Stimulated activated naive CD4-positive, alpha-beta T cell treated with Interleukin-2 at 50 U/mL for 16 hours (primary cell): ENCODE measurements at places on chromosomes 6 and 20.

DNA sequence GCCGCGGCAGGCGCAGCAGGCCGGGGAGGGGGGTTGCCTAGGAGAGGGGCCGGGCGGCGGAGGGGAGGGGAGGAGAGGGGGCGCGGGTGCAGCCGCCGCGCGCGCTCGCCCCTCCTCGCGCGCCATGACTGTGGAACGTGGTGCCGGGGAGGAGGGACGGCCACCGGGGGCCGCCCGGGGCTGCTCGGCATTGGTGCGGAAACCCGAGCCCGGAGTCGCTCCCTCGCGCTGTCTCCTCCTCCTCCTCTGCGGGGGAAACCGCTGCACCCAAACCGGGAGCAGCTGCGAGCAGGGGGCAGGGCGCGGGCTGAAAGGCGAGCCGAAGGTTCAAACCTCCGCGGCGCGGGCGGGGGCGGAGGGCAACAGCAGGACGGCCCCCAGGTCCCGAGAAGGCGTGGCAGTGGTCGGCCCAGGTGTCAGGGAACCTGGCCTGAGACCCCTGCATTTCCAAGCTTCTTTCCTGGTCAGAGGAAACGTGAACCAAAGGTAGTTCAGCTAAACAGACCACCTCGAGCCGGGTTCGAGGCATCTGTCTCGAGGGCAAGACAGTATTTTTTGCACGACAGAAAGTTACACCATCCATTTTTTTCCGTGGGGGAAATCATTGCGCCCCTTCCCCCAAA is 1.4 kb upstream of the TRERF1 start:
- DNase-seq = peak; percentile 76

GRCh38 chr6:56691286-56691595 is 48.6 kb upstream of the DST start:
- no peak for DNase-seq

DNA sequence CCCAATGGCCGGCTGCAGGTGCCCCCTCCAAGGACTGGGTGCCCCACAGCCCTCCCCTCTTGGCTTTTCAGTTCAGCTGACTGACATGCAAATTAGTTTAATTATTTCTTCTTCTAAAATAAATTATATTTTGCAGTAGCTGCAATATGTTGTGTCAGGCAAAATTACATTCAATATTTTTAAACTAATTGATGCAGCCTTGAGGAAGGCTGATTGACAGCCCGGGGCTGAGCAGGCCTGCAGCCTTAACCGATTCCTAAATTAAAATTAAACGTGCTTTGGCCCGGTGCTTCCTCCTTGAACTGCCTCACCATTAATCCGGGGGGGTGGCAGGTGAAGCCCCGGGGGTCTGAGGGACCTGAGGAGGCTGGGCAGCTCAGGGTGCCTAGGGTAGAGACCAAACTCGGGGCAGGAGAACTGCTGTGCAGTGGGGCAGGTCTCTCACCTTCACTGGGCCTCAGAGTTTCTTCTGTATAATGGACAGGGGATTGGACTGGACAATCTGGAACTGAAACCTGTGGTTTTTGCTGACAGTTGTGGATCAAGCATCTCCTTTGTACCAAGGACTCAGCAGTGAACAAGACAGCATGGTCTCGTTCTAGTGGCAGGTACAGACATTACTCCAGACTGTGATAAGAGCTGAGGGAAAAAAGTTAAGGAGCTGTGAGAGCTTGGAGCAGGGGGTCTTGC is 72.5 kb downstream of the CD40 start:
- DNase-seq = no peak

DNA sequence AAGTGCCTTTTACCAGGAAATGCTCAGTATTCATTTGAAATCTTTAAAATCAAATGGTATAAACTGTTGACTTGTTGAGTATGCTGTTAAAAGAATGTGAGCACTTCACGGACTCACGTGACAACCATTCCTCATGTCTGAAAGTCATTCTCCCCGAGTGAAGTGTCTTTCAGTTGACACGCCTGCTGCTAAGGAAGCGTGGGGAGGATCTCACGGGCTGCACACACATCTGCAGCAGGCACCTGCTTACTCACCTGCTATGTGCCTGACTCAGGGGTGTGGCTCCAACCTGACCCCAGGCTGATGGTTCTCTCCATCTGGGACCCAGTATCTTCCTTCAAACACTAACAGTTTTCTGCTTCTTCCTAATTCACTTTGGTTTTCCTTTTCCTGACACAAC is 32.7 kb downstream of the WDR27 start:
- no peak for DNase-seq

GRCh38 chr6:132797951-132798868 is at the start of gene SLC18B1:
Gene SLC18B1, minus strand, starts transcription at chr6:132798637. Its CDS starts 181 bp downstream, at chr6:132798456.
- DNase-seq = peak; percentile 64

GRCh38 chr6:71510057-71510713 is 221.6 kb downstream of the OGFRL1 start:
- DNase-seq = no peak

- DNase-seq = no peak
These were observed 8.2 kb downstream of the PPP1R14C start for GRCh38 chr6:150150821-150151646.

GRCh38 chr20:20498076-20498861 is 130.4 kb downstream of the INSM1 start:
- no peak for DNase-seq

GRCh38 chr6:107977283-107977682 is 19.3 kb upstream of the SEC63 start:
- DNase-seq = no peak

DNA sequence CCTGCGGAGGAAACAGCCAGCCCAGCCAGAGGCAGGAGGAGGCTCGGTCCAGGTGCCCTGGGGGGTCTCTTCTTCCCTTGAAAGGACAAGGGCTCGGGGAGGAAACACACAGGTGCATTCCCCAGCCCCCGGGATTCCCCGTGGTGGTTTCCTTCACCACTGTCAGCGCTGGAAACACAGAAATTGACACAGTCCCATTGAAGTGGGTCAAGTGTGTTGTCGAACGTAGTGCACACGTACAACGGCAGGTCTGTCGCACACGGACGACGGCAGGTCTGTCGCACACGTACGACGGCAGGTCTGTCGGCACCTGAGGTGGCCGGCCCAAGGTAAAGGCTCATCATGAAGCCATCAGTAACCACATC is 80.9 kb downstream of the DLL1 start:
- DNase-seq = no peak

- no peak for DNase-seq
These were observed 527.5 kb downstream of the PRKN start for GRCh38 chr6:162200041-162200440.

DNA sequence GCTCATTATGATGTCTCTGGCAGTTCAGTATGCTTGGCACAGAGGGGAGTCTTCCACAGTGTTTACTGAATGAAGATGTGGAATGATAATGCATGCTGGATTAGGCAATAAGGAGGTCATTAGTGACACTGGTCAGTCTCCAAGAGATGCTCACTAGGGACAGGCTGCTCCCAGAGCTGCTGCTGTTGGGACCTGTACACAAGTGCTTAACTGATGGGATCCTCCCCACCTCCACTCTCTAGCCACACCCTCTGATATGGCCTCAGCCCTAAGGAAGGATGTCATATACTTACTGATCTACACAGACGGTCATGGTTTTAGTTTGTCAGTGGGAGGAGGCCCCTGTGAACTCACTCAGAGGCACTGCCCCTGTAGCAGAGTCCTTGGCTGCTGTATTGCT is 73.4 kb downstream of the MYB start:
- DNase-seq = no peak

DNA sequence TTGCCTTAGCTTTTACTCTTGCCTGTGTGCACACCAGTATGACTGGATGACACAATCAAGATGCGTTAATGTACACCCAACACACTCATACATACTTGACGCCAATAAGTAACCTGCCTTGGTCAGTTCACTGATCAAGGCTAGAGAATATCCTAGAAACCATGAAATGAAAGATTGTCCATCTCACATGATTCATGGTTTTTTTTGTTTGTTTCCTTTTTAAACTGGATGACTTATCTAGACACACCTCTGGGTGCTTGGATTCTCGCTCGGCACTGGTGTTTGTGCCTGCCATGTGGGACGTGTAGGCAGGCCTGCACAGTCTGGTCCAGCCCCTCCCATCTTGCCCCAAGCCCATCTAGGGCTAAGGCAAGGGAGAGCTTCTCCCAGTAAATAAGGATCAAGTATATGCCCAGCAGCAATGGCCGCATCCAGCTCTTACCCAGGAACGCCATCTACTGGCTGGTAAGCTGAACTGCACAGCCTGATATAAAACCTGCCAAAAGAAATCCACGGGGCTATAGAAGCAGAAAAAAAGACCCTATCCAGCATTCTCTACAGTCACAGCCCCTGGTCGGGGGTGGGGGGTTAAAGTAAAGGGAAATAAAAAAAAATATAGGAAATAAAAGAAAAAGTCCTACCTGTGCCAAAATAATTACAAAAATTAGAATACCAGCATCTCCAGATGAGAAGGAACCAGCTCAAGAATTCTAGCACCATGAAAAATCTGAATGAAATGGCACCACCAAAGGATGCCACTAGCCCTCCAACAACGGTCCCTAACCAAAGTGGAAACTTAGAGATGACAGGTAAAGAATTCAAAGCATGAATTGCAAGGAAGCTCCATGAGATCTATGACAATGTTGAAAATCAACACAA is 73.3 kb downstream of the OTOR start:
- DNase-seq = no peak

DNA sequence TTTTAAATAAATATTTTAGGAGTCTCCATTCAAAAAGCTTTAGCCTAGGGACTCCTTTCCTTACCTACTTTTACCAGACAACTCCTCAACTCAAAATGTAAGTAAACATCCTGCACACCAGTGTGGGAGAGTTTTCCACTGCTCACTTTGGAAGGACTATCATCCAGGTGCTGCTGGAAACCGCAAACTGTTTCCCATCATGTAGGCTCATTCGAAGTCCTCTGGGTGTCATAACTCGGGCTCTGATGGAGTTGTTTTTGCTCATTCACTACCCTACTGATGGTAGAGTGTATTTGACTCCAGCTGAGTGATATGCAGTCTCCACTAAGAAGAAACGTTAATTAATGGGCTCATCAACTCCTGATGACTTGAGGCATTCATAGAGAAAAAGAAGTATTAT is 136.5 kb upstream of the AKAP12 start:
- no peak for DNase-seq

DNA sequence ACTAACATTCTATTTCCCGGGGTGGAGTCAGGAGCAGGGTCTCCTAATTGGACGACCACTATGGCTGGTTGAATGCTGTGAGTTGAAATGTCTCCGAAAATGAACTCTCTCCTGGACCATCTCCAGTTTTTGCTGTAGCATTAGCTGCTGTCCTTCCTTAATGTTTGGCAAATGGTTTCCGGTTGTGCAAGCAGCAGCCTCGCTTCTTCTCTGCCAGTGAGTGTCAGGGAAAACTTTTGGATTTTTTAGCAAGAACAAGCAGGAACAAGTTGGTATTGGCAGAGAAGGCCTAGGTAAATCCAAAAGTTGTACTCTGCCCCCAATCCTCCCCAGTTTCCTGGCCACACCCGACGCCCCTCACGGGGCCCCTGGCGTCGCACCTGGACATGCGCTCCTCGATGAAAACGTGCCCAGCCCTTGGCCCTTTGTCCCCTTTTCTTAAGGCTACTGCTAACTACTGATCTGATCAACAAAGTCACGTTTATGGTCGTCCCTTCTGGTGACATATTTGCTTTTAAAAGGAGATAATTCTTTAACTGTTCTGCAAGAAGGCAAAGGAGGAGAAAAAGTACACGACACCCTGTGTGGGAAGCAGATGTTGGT is 103.2 kb downstream of the ARMC2 start:
- DNase-seq = no peak

DNA sequence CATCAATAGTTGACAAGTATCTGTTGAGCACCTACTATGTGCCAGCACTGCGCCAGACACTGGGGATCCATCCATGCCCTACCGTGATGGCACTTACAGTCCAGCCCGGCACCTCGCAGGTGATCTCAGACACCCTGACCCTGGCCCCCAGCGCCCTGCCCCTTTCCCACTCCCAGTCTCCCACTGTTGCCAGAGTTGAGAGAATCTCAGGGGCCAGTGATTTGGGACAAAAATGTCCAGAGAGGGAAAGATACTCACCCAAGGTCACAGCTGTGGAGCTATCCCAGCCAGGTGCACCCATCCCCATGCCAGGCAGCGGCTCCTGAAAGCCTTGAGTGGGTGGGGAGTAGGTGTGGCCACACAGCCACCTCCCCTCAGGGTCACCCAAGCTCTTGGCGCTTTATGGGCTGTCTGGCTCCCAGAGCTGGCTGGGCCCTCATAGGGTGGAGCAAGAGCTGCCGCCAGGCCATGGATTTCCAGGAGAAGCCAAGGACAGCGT is 3.3 kb downstream of the PI16 start:
- no peak for DNase-seq

GRCh38 chr6:160931378-160932310 is 59.9 kb upstream of the MAP3K4 start:
- DNase-seq = no peak

- DNase-seq = no peak
These were observed 57.6 kb downstream of the NRSN1 start for GRCh38 chr6:24183584-24183983.

DNA sequence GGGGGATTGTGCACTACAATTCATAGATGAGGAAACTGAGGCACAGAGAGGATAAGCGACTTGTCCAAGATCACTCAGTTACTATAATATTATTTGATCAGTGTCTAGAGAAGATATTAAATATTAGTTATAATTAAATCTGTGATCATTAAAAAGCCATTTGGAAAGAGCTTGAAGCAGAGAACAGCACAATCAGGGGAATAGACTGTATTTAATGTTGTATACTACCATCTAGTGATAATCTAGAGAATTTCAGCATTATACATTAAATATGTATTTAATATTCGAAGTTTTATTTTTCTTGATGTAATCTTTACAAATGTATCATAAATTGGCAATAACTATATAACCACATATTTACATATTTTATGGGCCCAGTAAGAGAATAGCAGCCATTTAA is 20.1 kb upstream of the MTCL3 start:
- DNase-seq = no peak

- DNase-seq = no peak
These were observed 632.2 kb downstream of the HACE1 start for GRCh38 chr6:104227508-104227907.

DNA sequence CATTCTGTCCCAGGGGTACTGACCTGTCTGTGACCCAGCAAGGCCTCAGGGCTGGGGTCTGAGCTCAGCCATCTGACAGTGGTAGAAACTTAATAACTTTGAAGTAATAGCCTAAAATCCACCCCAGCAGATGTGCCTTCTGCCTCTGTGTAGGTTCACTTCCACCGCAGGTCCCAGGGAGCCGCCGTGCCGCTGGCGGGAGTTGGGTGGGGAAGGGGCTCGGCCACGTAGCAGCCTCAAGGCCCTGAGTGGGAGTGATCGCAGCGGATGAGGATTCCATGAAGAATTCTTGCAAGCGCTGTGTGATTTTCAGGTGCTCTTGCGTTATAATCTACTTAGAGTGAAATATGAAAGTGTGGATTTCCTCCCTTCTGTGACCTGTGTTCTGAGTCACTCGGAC is 163.7 kb downstream of the DTNBP1 start:
- DNase-seq = no peak

DNA sequence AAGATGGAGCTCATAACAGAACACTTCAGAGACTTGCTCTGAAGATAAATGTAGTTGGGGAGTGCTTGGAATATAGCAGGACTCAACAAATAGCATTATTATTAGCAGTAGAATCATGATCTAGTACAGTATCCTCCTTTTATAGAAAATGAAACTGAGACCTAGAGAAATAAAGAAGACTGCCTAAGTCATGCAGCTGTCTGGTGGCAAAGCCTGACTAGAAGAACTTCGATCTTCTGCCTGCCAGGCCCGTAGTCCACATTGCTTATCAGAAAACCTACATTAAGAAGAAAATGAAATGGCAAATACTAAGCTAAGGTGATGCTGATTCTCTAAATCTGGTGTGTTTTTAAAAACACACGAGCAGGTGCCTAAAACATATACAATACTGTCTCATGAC is 46.4 kb upstream of the DST start:
- no peak for DNase-seq

- DNase-seq = no peak
These were observed 13.3 kb downstream of the TP53INP2 start for GRCh38 chr20:34717230-34718095.
